ENCODE measurements at places on chromosomes 12 and 14. TPM values are rescaled to one million over a fixed set of nuclear protein-coding genes. Genes with fewer than 3 reads are reported as not detected.

GRCh38 chr14:24259282-24260025, 3.5 kb downstream of the TGM1 start:
- no peak for DNase-seq

GRCh38 chr12:31279390-31279924, 46.5 kb downstream of the SINHCAF start:
- DNase-seq, result no peak

DNA sequence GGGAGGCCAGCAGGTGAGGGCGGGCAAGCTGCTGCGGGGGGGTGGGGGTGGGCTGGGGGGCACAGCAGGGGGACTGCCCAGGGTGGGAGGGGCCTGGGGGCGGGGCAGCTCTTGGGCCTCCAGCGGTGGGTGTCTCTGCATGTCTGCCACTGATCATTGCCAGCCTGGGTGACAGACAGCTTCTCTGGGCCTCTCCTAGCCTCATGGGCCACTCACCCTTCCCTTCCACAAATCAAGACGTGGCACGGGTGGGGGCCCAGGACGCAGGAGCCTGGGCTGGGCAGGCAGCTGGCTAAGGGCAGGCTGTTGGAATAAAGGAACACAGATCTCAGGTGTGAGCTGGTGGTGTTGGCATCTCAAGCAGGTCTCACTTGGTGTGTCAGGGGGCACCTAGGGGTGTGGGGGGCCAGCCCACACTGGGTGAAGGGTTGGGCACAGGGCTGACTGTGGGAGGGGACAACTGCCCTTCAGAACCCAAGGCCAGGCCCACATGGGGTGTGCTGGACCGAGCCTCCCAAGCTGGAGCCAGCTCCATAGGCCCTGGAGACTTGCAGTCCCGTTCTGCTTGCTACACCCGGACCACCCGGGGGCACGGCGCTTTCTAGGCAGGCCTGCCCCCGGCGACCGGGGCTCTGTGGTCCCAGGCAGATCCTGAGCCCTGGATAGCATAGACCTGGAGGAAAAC, 3.0 kb downstream of the TEDC1 start:
- DNase-seq, result no peak

GRCh38 chr12:15206338-15206737, 14.9 kb downstream of the RERG start:
- no peak for DNase-seq

DNA sequence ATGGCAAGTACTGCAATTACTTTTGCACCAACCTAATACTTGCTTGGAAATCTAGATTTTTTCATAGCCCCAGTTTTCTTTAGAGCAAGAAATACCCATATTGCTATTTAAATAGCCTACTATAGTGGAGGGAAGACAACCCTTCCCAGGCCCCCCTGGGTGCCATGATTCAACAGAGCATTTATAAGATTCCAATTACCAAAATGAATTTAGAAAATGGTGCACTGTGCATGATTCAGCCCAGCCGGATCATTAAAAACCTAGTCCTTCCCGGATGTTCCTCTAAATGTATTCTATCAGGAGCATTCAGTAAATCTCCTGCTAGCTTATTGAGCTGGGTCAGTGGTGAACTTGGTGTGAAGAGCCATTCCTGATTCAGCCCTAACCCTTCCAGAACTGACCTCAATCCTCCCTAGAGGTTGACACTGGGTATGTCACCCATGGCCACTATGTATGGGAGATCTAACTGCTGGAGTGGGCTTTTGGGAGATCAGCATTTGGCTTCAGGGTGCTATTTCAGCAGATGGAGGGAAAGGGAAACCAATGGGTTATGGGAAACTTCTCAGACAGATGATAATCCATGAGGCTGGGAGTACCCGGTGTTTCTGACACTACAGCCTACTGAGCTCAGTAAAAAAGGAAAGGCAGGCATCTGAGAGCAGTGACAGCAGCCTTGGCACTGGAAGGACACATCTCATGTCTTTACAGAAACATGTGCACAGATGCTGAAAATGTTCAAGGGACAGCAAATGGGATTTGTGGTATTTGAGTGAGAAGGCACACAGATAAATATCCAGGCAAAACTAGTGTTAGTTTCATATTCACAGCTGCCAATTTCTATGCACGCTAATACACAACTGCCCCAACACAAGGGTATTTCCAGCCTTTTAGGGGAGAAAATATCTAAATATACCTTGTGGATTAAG, 258.9 kb downstream of the DPF3 start:
- no peak for DNase-seq

The MYF6 gene
- not detected for total RNA-seq

The SYCP3 gene
- 0.49 TPM for total RNA-seq

The PUS1 gene
- total RNA-seq, result 51.5 TPM

The TPCN1 gene
- total RNA-seq, result 107 TPM

The TPH2 gene
- total RNA-seq, result not detected

The PKP2 gene
- not detected for total RNA-seq

The DPF3 gene
- 4.3 TPM for total RNA-seq

Measured in activated B cell treated with CpG ODN at 0.5 μM for 24 hours (primary cell).